IMR-90 (cell line): ENCODE measurements at places on chromosomes 6 and 20. TPM values are rescaled to one million over a fixed set of nuclear protein-coding genes. Genes with fewer than 3 reads are reported as not detected.

KCNK5 gene
- not detected in 2 replicates for total RNA-seq

DNA sequence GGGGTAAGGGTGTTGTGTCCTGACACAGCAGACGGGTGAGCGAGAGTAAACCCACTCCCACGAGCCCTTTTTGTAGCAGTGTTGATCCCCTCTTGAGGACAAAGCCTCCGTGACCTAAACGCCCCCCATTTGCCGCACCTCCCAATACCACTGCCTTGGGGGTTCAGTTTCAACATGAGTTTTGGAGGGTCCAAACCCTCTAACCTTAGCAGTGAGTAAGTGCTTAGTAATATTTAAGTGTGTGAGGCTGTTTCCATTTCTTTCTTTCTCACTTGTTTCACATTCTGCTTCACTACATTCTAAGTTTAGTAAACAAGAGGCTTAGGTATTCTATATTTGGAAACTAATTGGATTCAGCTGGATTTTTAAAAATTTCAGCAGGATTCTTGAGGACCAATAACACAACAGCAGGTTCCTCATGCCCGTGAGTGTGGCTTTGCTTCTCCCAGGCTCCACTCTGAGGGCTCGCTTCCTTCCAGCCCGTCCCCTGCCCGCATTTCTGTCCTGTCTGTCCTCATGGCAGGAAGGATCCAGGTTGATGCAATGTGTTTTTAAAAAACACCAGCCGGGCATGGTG lies 41.2 kb downstream of the SNX9 start:
- H3K27ac ChIP-seq, result peak overlapping the region; percentile 15; the same call in 1 of the 2 replicates
- no peak overlapping the region for H3K4me3 ChIP-seq
- H3K27me3 ChIP-seq, result no peaks in the 10 kb centered on the region
- H3K36me3 ChIP-seq, result peaks cover 6% of the 10 kb centered on the region

CRISP3 gene
- total RNA-seq, result not detected in 2 replicates

DNA sequence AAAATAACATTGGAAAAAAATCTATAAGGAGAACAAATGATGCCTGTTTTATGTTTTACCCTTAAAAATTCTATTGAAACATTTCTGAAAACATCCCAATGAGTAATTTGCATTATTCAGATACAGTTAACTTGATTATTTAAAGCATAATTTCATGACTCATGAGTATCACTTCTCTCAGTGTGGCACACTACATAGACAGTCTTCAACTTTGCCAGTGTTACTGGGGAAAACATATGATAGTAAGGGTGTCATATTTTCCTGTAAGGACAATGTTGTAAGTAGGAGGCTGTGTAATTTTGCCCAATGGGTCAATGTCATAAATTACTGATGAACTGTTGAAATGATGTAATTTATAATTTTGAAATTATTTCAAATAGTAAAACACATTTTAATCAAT lies 125.5 kb downstream of the PHACTR1 start:
- no peak for DNase-seq
- H3K36me3 ChIP-seq, result no peaks in the 10 kb centered on the region
- no peaks in the 10 kb centered on the region for H3K27me3 ChIP-seq
- no peak overlapping the region for H3K4me3 ChIP-seq

HLA-DRB5 gene
- not detected in 2 replicates for total RNA-seq

DNA sequence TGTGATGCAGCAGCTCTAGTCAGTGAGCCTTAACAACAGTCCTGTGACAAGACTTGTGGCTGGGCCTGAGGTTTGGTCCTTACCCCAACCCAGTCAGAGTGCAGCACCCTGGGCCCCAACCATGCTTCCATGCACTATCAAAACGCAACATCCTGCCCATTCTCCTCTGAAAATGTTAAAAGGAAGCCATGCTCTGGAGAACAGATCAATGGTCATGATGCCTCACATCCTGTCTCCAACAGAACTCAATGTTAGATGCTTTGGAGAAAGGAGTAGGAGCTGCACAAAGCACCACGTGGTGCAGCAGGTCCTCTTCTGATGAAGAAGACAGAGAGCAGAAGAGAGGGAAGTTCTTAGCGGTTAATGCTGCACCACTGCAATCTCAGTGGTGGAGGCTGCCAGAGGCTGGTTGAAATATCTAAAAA lies 41.9 kb downstream of the TRAM2 start:
- no peak overlapping the region for H3K4me3 ChIP-seq
- peaks cover 40% of the 10 kb centered on the region for H3K4me1 ChIP-seq
- no peak for DNase-seq
- peak overlapping the region; percentile 48 for H3K27ac ChIP-seq
- H3K36me3 ChIP-seq, result peaks cover 30% of the 10 kb centered on the region

GRCh38 chr6:105111871-105112270 lies 67.9 kb downstream of the POPDC3 start:
- H3K4me1 ChIP-seq, result peaks cover 2% of the 10 kb centered on the region; the same call in 1 of the 2 replicates
- H3K27me3 ChIP-seq, result no peaks in the 10 kb centered on the region
- peaks cover 4% of the 10 kb centered on the region; the same call in 1 of the 2 replicates for H3K36me3 ChIP-seq
- no peak for DNase-seq
- no peak overlapping the region for H3K4me3 ChIP-seq
- no peak overlapping the region for H3K27ac ChIP-seq

- H3K4me3 ChIP-seq, result no peak overlapping the region
- 0 out of 2 replicates have a peak, but pooled peaks cover 2% of the 10 kb centered on the region for H3K4me1 ChIP-seq
- H3K36me3 ChIP-seq, result no peaks in the 10 kb centered on the region
- no peak overlapping the region for H3K27ac ChIP-seq
Measured at GRCh38 chr6:69825904-69826303, 29.1 kb upstream of the LMBRD1 start.

DNA sequence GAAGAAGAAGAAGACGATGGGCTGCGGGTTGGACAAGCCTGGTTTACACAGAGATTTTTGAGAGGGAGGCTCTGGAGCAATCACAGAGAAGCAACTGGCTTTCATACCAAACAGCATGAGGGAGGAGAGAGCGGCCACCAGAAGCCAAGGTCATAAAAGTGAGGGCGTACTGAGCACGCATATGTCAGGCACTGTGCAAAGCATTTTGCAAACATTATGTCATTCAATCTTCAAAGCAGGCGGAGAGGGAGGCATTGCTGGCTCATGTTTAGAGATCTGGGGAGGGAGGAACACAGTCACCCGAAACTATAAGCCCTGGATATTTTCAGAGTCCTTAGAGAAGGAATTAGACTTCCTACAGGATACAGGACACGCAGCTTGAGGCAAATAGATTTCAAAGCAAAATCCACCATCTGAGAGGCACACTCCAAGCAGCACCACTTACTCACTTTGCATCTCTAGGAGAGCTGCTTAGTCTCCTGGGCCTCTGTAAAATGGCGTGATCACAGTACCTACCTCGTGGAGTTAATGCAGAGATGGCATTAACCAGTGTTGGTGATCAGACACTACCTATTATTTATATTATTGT lies 24.6 kb downstream of the RAMACL start:
- H3K4me3 ChIP-seq, result no peak overlapping the region
- no peak overlapping the region for H3K27ac ChIP-seq
- peaks cover 15% of the 10 kb centered on the region for H3K4me1 ChIP-seq
- peak; percentile 36 for DNase-seq
- peaks cover 26% of the 10 kb centered on the region for H3K36me3 ChIP-seq

OLIG3 gene
- total RNA-seq, result not detected in 2 replicates

TFAP2D gene
- total RNA-seq, result not detected in 2 replicates
